IMR-90 (cell line): ENCODE measurements at places on chromosomes 2 and 18. TPM values are rescaled to one million over a fixed set of nuclear protein-coding genes. Genes with fewer than 3 reads are reported as not detected.
A peak's percentile ranks its signal among the peaks of the same experiment; 100 is the strongest.

- no peaks in the 10 kb centered on the region for H3K4me1 ChIP-seq
- H3K36me3 ChIP-seq, result peaks cover 40% of the 10 kb centered on the region
- no peaks in the 10 kb centered on the region for H3K27me3 ChIP-seq
- no peak overlapping the region for H3K4me3 ChIP-seq
- H3K27ac ChIP-seq, result no peak overlapping the region
Observed at GRCh38 chr2:239189711-239190131, 211.1 kb downstream of the HDAC4 start.

- peak; percentile 64 for DNase-seq
- no peak overlapping the region for H3K4me3 ChIP-seq
- H3K4me1 ChIP-seq, result peaks cover 10% of the 10 kb centered on the region; the same call in 1 of the 2 replicates
- no peaks in the 10 kb centered on the region for H3K27me3 ChIP-seq
Observed at GRCh38 chr2:96832754-96833507, 10.9 kb downstream of the ANKRD23 start.

DNA sequence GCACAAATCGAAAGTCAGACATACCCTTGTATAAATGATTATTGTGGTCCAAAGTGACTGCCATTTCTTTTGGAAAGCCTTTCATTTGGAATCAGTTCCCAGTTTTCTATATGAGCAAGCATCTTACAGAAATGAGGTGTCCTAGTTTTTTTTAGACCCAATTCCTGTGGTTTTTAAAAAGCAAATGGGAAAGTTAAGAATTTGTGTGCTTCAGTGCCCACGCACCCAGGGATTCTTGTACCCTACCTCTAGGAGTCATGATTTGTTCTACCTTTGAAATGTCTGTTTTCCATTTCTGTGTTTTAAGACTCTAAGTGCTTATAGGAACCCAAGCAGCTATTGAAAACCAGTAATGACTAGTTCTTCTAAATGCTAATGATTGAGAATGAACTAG, 218.1 kb downstream of the CAMKMT start:
- H3K27me3 ChIP-seq, result no peaks in the 10 kb centered on the region
- no peaks in the 10 kb centered on the region; the same call in 1 of the 2 replicates for H3K4me1 ChIP-seq
- no peak overlapping the region for H3K4me3 ChIP-seq
- H3K27ac ChIP-seq, result no peak overlapping the region
- no peak for DNase-seq

DNA sequence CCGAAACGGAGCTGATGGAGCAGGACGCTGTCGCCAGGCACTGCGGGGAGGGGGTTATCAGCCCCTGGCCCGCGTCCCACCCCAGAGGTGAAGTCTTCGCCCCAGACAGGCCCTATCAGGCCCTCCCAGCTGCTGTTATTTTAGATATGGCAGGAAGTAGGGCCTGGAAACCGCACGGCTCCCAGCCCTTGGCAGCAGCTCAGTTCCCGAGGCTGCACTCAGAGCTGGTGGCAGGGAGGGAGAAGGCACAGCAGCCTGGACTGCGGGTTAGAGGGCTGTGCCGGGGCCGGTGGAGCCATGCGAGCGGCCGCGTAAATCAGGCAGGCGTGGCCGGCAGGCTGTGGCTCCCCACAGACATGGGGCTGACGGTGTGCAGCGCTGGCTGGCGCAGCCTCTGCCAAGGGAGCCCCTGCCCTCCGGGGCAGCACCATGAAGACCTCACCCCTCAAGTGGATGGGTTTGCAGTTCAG, 111.4 kb downstream of the NFATC1 start:
- H3K27ac ChIP-seq, result no peak overlapping the region
- H3K4me3 ChIP-seq, result no peak overlapping the region
- H3K36me3 ChIP-seq, result no peaks in the 10 kb centered on the region

- H3K27me3 ChIP-seq, result peaks cover 2% of the 10 kb centered on the region; the same call in 1 of the 2 replicates
- DNase-seq, result no peak
- H3K4me3 ChIP-seq, result no peak overlapping the region
- 0 out of 2 replicates have a peak, but pooled peaks cover under 1% of the 10 kb centered on the region for H3K4me1 ChIP-seq
- no peaks in the 10 kb centered on the region for H3K36me3 ChIP-seq
Observed at GRCh38 chr2:189585226-189585756, 4.7 kb upstream of the SLC40A1 start.

ABCG5 gene
- not detected in 2 replicates for total RNA-seq

DNA sequence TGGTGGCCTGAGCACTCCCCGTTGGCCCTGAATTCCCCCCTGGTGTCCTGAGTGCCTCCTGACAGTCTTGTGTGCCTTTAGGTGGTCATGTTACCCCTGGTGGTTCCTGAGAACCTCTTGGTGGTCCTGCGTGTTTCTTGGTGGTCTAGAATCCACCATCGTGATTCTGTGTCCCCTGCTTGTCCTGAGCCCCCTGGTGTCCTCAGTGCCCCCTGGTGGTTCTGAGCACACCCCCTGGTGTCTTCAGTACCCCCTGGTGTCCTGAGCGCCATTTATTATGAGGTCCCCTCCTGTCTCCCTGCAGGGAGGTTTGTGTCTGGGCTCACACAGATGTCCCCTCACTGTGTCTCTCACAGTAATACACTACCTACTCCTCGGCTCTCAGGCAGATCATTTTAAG, 61.3 kb upstream of the MAL start:
- H3K36me3 ChIP-seq, result no peaks in the 10 kb centered on the region
- H3K27ac ChIP-seq, result no peak overlapping the region
- H3K4me3 ChIP-seq, result no peak overlapping the region
- H3K27me3 ChIP-seq, result peaks cover 2% of the 10 kb centered on the region; the same call in 1 of the 2 replicates
- DNase-seq, result no peak
